ENCODE measurements at places on chromosomes 16 and 17.

DNA sequence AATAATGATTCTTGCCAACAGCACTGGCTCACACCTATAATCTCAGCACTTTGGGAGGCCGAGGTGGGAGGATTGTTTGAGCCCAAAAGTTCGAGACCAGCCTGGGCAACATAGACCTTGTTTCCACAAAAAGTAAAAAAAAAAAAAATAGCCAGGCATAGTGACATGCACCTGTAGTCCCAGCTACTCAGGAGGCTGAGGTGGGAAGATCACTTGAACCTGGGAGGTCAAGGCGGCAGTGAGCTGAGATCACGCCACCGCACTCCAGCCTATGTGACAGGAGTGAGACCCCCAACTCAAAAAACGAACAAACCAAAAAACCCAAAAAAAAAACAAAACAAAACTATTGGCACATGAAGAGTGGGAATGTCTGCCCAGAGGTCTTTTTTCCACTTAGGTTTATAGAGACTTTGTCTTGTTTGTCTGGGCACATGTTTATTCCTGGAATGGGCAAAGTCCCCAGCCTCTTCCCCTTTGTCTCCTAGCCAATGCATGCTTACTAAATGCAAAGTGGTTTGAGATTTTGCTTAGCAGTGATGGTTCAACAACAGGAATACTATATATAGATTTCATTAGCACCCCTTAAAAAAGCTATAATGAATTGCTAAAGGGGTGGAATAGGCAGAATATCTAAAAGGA is 25.9 kb downstream of the NMT1 start:
- no peaks in the 10 kb centered on the region for H3K4me1 ChIP-seq
- peaks cover 24% of the 10 kb centered on the region for H3K36me3 ChIP-seq
- no peaks in the 10 kb centered on the region for H3K27me3 ChIP-seq
- no peak overlapping the region for H3K27ac ChIP-seq

DNA sequence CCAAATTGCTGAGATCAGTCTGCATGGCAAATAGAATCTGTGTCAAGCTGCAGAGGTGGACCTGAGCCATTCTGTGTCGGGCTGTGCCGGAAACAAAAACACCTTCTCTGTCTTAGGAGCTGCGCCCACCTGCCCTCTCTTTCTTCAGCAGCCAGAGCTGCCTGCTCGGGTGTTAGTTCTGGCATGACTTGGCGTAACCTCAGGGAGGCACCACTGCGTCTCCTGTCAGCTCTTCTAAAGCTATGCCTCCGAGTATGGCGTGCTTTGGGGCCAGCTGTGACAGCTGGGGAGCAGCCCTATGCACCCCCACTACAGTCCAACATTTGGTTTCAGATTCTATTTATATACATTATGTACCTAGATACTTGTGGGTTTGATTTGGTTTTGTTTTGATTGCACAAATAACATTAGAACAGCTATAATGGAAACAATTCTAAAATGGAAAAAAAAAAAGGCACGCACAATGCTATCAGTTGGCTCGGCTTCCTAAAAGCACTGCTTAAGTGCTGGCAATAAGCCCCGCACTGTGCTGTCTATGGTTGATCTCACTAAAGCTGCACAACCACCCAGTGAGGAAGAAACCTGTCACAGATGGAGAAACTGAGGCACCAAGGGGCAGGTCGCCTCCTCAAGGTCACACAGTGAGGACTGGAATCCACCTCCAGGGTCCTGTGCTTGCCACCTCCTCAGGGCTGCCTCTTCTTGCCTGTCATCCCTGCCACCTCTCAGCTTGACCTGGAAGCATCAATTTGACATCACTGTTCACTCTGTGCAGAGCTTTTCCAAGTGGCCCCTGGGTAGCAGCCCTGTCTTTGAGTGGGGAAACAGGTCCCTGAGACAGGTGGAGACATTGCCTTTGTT is 18.7 kb upstream of the ADGRG1 start:
- H3K4me3 ChIP-seq, result peak overlapping the region; percentile 69
- H3K36me3 ChIP-seq, result peaks cover 2% of the 10 kb centered on the region
- H3K27ac ChIP-seq, result peak overlapping the region; percentile 99
- H3K27me3 ChIP-seq, result no peaks in the 10 kb centered on the region
- peaks cover 68% of the 10 kb centered on the region for H3K4me1 ChIP-seq

GRCh38 chr17:81091774-81092517 is 57.0 kb downstream of the BAIAP2 start:
- H3K4me1 ChIP-seq, result peaks cover 19% of the 10 kb centered on the region
- no peak for DNase-seq
- no peak overlapping the region for H3K27ac ChIP-seq
- H3K27me3 ChIP-seq, result peaks cover 6% of the 10 kb centered on the region
- H3K4me3 ChIP-seq, result no peak overlapping the region
- H3K36me3 ChIP-seq, result no peaks in the 10 kb centered on the region

DNA sequence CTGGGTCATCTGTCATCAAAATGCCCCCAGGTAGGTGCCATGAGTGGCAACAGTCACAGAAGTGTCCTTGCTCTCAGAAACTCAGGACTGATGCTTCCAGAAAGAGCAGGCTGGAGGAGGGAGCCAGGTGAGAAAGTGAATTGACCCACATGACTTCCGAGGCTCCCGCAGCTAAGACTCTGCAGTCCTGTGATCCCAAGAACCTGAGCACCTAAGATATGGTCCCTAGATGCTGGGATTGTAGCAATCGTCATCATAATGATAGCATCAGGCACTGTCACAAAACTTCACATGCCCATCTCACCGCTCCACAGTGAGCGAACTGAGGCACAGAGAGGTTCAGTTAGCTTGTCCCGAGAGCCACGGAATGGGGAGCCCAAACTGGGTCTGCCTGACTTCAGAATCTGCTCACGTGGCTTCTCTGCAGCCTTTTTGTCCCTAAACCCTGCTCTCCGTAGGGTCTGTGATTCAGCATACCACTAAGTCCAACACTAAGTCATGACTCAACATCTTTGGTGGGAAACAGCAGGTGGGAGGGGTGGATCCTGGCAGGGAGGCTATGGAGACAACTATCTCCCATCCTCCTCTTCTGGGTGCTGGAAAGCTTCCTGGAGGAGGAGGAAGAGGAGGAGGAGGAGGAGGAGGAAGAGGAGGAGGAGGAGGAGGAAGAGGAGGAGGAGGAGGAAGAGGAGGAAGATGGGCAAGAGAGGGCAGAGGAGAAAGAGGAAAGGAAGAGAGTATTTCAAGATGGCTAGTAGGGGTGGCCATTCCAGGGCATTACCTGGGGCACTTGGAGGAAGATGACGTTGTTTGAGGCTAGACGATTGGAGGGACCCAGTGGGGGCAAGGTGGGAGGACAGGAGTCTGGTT is 55.5 kb upstream of the DLX4 start:
- no peak for DNase-seq
- H3K27me3 ChIP-seq, result peaks cover 43% of the 10 kb centered on the region
- H3K36me3 ChIP-seq, result no peaks in the 10 kb centered on the region
- H3K4me1 ChIP-seq, result no peaks in the 10 kb centered on the region
